ENCODE measurements at places on chromosomes 7 and 10.
A peak's percentile ranks its signal among the peaks of the same experiment; 100 is the strongest.

- no peak for DNase-seq
Measured at GRCh38 chr7:114554781-114555537, 140.3 kb downstream of the FOXP2 start.

DNA sequence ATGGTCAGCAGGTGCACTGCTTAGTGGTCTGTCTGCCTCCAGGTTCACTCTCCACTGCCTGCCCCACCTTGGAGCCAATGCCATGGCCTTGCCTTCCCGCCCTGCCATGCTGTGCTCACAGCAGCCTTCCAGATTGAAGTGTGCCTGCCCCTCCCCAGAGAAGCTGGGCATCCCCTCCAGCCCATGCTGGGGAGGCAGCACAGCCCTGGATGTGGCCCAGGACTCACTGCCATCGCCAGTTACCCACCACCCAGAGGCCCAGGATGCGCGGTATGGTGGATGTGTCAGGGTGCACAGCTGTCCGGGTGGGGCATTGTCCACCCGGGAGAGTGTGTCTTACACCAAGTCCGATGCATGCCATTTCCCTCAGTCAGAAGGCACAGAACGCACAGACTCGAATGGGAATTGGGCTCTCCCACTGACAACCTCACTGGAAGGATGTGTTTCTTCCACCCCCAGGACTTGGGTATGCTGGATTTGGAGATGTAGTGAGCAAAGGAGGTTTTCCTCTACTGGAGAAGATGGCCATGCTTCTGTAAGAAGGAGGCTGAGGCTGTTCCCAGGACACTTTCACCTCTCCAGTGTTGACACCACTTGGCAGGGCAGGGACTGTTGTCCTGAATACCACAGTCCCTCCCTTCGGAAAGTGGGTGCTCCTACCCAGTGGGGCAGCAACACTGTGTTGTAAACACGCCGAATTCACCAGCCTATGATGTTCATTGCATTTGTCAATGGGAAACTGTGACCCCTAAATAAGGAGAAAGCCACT is 122.0 kb downstream of the ADARB2 start:
- no peak for DNase-seq

DNA sequence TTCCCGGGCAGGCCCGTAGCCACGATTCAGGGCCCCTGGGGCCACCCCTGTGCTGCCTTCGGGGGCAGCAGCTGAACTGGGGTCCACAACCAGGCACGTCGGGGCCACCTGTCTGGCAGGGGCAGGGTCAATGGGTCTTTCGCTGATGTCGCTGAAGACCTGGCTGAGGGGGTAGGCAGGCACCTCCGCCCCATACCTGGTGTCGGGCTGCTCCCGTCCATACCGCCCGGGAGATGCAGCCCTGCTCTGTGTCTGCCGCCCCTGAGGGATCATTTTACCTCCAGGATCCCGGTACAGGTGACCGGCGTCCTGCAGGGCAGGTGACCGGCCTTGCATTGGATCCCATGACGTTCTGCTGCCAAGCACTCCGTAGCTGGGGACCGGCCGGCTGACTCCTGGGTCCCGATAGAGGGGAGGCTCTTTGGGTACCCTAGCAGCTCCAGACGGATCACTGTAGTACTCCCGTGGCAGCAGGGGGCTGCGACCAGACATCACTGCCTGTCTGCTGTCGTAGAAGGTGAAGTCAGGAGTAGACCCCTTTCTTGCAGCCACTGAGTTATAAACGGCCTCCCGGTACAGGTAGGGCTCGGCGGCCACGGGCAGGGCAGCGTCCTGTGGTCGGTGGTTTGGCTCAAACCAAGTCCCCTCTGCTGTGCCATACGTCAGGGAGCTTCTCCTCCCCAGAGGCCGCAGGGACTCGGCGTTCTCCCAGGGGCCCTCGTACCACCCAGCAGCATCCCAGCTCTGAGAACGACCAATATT is 85.2 kb downstream of the ZRANB1 start:
- DNase-seq, result no peak

DNA sequence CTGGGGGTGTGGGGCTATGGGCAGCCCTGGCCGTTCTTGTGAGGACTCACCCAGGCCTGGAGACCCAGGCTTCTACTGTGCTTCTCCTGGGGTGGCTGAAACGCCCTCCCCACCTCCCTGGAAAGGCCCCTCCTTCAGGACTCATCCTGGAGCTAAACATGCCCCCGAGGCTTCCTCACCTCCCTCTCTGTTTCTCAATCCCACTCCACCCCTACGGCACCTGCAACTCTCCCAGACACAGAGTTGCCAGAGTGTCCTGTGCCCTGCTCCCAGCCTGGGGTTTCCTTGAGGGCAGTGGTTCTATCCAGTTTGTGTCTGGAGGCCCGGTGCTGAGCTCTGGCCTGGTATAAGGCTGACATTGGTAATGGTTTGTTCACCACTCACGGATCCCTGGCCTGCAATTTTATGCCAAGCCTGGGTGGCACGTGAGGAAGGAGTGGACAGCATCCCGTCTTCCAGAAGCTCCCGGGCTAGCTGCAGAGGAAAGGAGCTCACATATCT is 68.0 kb downstream of the GRID1 start:
- DNase-seq, result no peak

- no peak for DNase-seq
Measured at GRCh38 chr7:114182837-114183236, 231.8 kb upstream of the FOXP2 start.

GRCh38 chr7:7433811-7434210 is 101.9 kb downstream of the COL28A1 start:
- no peak for DNase-seq

GRCh38 chr10:132692311-132692710 is 93.6 kb downstream of the NKX6-2 start:
- no peak for DNase-seq

- no peak for DNase-seq
Measured at GRCh38 chr10:93098816-93099215, 25.1 kb downstream of the CYP26A1 start.

GRCh38 chr7:158911145-158911544 is 54.8 kb downstream of the DYNC2I1 start:
- no peak for DNase-seq

DNA sequence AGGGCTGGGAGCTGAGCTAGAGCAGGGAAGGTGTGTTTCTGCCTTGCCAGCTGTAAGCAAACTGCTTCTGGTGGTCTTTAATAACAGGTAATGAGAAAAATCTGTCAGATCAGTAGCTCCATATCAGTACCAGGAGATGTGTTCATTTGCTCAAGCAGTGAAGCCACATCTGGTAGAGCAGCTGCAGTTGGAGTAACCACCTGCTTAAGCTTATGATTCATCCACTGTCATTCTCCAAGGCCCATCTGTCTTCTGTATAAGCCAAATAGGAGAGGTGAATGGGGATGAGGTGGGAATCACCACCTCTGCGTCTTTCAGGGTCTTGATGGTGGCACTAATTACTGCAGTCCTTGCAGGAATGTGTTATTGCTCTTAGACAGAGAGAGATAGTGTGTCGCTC is 18.4 kb upstream of the COBL start:
- DNase-seq, result no peak

DNA sequence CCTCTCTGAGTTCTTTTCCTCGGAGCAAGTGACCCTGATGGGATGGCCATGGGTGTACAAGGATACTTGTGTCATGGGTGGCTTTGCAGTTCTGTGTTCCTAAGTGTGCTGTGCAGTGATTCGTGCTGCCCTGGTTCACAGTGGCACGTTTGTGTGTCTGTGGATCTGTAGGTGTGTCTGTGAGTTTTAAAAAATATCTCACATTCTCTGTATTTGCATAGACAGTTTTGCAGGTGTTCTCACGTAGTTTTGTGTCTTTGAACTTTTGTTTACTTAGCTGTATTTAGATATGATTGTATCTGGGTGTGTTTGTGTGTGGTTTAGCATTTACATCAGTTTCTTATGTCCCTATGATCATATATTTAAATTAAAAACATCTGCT is 3.7 kb downstream of the ZNF775 start:
- no peak for DNase-seq

- no peak for DNase-seq
Measured at GRCh38 chr7:6409944-6410693, 37.6 kb downstream of the DAGLB start.

DNA sequence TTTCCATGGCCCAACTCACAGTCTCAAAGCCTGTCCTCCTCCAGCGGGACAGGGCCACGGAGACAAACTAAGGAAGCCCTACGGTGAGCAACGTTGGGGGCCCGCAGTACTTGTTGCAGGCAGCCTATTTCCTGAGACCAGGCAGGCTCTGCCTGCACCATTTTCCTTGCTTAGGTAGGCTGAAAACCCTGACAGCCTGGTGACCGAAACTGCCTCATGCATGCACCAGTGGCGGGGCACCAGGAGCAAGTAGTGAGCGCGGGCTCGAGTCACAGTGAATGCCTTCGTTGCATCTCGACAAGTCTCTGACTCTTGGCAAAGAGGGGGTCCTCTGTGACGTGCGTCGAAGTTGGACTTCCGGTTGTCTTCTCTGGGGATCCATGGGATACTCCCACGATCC is 23.3 kb upstream of the ZNF273 start:
- no peak for DNase-seq

DNA sequence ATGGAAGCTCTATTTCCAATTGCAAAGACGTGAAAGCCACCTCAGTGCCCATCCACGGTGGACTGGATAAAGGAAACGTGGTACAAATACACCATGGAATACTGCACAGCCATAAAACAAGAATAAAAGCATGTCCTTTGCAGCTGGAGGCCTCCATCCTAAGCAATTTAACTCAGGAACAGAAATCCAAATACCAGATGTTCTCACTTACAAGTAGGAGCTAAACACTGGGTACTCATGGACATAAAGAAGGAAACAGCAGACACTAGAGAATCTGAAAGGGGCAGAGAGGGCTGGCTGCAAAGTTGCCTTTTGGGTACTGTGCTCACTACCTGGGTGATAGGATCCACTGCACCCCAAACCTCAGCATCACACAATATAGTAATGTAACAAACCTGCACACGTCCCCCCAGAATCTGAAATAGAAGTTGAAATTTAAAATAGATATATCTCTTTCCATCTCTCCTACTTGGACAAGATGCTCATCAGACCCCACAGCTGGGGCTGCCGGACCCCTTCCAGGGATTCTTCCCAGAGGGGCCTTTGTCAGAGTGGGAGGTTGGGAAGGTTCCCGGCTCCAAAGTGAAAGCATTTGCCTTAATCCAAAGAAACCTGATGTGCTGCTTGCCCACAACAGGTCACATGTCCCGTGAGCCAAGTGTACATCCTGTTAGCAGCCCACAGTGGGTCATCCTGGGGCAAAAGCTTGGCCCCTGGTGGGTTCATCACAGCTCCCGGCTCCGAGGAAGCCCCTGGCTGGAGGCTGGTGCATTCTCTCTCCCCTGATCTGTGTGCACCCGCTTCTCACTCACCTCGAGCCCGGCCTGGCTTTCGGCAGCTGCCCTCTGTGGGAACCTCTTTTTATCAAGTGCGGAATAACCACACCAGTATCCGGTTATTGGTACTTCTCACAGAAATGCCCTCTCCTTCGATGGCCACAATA is 172.3 kb upstream of the PPP2R2D start:
- DNase-seq, result no peak

- DNase-seq, result peak; percentile 66
Measured at GRCh38 chr7:102454468-102454867, 10.2 kb downstream of the ALKBH4 start.

DNA sequence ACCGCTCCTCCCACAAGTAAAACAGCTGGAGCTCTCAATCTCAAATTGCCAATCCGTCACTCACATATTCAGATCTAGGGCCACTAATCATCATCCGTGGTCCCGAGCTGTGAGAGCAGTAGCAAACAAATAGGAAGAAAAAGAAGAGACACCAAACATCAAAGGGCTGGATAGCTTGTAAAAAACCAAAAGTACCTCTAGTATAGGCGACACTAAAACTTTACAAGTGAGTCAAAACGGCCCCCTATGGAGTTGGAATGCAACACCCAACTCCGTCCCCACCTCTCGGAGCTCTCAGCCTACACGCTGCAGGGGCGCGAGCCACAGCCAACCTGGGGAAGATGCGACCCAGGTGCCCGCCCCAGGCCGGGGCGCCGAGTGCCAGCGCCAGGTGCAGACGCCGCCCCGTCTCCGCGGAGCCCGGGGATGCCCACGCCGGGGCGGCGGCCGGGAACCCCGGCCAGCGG is 581 bp downstream of the FAM3C start:
- peak; percentile 71 for DNase-seq

- peak; percentile 55 for DNase-seq
Measured at GRCh38 chr10:126387931-126388911, at the start of gene ADAM12. Gene ADAM12 (minus strand): TSS chr10:126388477. CDS start chr10:126388145, 332 bp downstream.

- DNase-seq, result no peak
Measured at GRCh38 chr10:97047083-97047736, 138.5 kb downstream of the SLIT1 start.

GRCh38 chr10:44390585-44391072 is 5.7 kb upstream of the CXCL12 start:
- no peak for DNase-seq

DNA sequence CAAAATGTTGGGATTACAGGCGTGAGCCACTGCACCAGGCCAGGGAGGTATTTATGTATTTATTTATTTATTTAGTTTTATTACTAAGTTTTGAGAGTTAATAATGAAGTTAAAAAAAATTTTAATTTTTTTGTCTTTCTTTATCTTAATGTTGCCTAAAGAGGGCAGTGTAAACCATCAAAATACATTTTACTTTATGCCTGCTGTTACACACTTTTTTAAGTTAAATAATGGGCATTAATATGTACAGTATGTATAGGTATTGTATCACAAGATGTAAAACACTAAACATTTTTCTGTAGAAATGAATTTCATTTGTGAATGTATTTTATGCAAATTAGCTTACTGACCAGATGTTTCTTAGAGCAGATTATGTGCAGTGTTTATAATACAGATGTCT is 129.4 kb downstream of the AASS start:
- DNase-seq, result no peak

DNA sequence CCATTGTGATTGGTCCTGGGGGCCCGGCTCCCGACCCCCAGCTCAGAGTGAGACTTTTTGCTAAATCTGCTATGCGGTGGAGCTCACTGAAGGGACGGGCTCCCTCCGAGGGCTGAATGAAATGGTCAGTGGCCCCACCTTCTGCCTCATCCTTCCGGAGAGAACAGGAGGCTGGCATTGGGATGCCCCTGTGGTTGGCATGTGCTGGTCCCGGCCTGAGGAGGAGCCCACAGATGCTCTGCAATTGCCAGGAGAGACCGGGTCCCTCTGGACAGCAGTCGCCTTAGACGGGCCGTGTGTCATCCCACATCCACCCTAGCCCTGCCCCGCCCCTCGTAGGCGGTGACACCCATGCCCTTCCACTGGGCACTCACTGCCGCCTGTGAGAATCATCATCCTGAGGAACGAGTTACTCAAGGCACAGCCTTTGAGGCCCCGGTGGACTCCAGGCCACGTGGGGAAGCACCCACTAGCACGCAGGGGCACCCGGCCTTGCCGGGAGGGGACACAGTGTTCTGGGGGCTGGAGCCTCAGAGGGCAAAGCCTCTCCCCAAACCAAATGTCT is 21.2 kb upstream of the DPYSL4 start:
- no peak for DNase-seq

- no peak for DNase-seq
Measured at GRCh38 chr7:43850348-43851116, 18.8 kb downstream of the MRPS24 start.

DNA sequence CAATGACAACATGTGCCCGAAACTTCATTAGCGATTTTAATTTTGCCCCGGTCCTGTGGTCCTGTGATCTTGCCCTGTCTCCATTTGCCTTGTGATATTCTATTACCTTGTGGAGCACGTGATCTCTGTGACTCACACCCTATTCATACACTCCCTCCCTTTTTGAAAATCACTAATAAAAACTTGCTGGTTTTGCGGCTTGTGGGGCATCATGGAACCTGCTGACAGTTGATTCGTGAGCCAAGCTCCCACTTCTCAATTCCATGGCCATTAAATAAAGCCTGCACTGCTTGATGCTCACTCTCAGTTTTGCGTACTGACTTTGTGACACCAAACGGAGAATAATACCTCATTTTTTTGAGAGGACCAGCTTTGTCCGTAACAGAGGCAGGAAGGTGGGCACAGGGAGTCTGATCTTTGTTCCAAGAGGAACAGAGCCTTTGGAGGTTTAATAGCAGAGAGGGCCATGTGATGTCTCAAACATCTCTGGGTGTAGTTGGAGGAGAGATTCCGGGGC is 3.8 kb upstream of the ADAMTS14 start:
- no peak for DNase-seq
